ENCODE measurements at places on chromosomes 4 and X.

DNA sequence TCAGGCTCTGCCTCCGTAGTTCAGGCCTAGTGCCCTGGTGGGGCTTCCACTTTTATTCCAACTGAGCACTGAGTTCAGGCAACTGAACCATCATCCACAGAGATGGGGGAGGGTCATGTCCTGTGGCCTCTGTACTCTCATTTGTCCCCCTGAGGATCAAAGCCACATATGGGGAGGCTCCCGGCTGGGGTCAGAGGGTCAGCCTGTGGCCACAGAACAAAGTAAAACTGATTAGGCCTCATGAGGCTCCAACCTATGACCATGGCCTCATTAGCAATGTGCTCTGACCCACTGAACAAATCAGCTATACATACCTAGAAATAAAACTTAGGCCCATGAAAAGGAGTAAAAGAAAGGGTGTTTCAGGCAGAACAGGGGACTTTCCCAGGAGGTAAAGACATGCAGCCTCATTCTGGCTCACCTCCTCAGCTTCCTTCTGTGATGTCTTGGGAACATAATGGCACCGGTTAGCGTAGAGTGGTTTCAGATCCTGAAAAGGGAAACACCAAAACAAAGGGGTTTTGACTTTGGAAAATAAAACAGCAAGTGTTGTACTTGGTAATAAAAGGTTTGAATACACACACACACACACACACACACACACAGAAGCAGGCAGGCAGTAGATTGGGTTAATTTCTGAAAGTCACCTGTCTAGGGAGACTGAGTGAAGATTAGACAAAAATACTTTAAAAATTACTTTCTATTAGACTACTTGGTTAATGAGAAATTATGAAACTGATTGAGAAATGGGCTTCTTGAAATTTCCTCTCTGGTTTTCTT, 24.3 kb downstream of the TMEM255A start:
- no peak for DNase-seq

GRCh38 chrX:153848325-153848724, 18.0 kb upstream of the PDZD4 start:
- no peak for DNase-seq

GRCh38 chr4:153485860-153486259, 19.7 kb downstream of the TMEM131L start:
- no peak for DNase-seq

- DNase-seq, result no peak
Observed at GRCh38 chrX:31092476-31092875, 20.6 kb upstream of the FTHL17 start.

DNA sequence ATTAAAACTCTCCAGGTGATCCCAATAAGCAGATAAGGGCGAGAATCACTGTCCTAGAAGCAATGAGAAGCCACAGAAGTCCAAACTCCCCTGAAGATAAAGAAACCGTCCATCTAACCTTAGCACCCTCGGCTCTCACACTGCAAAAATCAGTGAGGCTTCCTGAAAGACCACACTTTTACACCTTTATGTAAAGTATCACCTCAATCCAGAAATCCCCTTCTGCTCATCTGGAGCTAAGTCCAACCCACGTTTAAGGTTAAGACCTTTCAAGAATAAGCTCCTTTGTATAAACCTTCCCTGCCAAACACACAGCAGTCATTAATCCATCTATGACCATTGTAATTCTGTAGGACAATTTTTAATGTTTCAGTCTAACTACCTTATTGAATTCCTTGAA, 41.7 kb downstream of the LIN54 start:
- no peak for DNase-seq

DNA sequence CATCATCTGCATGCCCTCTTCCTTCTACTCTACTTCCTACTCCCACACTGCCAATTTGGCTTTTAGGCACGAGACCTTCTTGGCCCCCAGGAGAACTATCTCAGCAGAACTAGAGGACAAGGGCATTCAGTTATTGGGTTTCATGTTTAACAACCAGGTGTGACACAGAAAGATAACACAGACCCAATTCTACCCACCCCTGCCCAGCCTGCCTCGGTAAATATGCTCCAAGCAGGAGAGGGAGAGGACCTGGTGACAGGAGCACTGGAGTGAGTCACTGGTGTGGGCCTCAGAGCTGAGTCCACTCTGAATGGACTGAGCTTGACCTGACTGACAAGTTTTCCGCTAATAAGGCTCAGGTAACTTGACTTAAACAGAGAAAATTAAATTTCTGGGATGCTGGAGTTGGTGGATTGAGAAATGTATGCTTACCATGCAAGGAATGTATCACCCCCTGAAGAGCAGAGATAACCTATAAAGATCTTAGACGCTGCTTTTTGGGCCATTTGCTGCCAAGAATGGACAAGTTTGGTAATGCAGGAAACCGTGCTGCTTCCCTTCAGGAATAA, 52.5 kb downstream of the CASP3 start:
- no peak for DNase-seq

- peak; percentile 13 for DNase-seq
Observed at GRCh38 chr4:74675673-74676279, 118.5 kb downstream of the BTC start.

GRCh38 chr4:14524276-14524675, 478.0 kb upstream of the CPEB2 start:
- DNase-seq, result no peak

GRCh38 chr4:126547352-126547751, 1085.4 kb upstream of the INTU start:
- no peak for DNase-seq

DNA sequence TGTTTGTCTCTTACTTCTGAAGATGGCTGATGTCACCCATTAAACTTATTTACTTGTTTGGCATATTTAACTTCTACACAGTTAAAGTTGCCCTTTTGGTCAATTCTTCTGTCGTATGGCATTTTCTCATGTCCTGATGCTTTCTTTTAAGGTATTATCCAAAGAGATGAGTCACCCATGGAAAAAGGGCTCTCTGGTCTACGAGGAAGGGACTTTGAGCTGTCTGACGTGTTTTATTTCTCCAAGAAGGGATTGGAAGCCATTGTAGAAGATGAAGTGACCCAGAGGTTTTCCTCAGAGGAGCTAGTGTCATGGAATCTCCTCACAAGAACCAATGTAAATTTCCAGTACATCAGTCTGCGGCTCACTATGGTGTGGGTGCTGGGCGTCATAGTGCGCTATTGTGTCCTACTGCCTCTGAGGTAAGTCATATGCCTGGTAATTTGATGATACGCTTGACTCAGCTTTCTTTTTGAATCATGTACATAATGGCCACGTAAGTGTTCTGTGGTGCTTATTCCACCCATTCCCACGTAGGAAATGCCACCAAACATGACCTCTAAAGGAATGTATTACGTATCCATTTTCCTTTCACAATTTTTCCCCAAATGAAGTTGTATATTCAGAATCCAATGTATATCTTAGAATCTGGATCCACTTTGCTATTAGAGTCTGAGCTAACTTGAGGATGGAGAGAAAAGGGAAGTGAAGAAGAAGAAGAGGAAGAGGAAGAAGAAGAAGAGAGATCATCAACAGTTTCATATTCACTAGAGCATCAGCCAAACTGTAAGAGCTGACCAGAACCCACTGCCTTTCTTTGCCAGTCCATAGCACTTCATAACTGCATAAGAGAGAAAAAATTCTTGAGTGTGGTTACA, 45.7 kb downstream of the GPAT3 start:
- no peak for DNase-seq

DNA sequence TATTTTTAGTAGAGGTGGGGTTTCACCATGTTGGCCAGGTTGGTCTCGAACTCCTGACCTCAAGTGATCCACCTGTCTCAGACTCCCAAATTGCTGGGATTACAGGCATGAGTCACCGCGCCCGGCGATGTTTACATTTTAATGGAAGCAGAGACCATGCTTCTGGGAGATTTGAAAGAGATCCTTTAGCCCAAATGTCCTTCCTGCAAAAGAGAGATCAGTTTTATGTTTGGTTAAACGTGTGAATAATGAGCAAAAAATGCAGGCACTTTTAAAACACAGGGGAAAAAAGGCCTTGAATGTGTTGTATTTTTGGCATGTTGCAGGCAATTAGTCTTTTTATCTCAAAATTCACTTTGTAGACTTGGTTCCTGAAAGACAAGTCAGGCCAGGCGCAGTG, 95.8 kb upstream of the ELOVL6 start:
- no peak for DNase-seq

DNA sequence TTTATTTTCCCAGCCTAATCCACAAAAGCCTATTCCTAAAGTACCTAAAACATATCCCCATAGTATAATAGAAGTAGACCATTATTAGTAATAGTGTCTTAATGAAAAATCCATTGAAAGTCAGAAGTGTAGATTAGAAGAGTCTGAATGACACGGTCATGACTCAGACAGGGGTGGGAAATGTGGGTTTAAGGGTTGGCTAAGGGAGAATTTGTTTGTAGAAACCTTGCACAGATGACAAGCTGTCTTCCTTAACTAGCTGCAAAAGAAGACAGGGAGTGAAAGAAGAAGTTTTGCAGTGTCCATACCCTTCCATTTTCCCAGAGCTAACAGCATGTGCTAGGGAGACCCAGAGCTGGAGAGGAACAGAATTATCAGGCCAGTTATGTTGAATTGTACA, 242.7 kb upstream of the ETNPPL start:
- no peak for DNase-seq

DNA sequence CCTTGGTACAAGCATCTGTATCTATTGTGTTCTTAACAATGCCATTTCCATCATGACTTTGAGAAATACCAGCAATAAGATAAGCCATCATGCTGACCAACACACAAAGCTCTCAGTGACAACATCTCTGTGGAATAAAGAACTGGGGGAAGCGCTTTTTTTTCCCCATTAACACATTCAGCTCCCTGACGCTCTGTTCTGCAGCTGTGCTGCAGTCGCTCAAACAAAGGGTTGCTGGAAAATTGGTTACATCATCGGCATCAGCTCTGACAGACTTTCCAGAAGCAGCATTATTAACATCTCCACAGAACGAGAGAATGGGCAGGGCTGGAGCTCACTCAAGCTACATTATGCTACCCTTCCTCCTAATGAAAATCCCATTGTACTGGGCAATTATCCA, 39.9 kb downstream of the DCX start:
- no peak for DNase-seq

DNA sequence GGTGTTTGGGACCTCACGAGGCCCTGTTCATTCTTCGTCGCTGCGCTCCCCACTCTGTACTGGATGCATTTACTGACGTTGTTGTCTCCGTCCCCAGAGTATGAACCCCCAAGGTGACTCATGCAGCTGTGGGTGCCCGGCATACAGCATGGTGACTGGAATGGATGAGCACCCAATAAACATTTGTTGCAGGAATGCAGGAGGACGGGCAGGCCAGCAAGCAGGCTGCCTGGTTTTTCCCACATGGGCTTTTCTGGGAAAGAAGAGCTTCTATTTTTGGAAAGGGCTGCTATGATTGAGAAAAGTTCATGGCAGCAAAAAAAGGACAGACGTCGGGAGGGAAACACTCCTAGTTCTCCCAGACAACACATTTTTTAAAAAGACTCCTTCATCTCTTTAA, 893 bp upstream of the SOD3 start:
- DNase-seq, result no peak

GRCh38 chr4:142473960-142474338, 372.2 kb downstream of the INPP4B start:
- DNase-seq, result no peak

DNA sequence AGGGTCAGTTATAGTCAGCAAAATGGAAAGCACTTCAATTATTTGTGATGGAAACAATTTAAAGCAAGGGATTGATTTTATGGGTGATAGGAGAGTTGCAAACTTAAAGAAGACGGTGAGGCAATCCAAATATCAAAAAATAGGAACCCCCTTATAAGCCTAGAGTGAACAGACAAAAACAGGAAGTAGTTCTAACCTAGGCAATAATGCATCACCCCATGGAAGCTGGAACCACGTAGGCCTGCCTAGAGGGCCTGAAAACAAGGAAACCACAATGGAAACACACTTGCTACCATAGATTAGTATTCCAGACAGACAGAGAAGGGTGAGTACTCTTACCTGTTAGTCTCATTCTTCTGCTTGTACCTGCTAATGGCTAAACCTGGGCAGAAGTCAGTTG, 13.5 kb upstream of the GK2 start:
- DNase-seq, result no peak

DNA sequence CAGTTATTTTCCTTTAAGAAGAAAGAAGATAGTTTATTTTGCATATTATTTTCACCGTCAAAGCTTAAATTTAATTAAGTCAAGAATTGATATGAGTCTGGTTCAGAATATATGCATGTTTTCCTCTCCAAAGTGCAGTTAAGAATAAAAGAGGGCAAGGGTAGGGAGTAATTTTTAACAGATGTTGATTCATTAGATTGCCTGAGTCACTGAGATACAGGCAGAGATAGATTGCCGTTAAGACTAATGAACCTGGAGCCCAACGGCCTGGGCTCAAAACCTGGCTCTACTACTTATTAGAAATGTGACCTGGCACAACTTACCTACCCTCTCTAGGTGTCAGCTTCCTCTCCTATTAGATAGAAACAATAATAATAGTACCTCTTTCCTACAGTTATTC, 1037.4 kb upstream of the PABPC4L start:
- no peak for DNase-seq

DNA sequence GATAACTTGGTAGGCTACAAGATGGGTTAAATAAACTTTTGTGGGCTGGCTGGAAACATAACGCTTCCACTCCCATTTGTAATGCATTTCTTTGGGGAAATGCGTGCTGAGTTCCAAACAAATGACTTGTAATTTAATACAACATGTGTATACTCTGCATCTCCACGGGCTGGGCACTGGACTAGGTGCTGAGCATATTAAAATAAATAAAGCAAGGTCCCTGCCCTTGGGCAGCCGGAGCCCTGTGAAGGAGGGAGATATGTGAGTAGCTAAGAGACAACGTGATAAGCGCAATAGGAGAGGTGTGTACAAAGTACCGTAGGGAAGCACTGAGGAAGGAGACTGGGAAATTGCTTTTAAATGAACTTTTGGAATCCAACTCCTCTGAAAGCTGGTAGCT, 147.2 kb upstream of the RBPJ start:
- DNase-seq, result no peak

GRCh38 chr4:12472087-12472486, 1012.1 kb downstream of the RAB28 start:
- no peak for DNase-seq

DNA sequence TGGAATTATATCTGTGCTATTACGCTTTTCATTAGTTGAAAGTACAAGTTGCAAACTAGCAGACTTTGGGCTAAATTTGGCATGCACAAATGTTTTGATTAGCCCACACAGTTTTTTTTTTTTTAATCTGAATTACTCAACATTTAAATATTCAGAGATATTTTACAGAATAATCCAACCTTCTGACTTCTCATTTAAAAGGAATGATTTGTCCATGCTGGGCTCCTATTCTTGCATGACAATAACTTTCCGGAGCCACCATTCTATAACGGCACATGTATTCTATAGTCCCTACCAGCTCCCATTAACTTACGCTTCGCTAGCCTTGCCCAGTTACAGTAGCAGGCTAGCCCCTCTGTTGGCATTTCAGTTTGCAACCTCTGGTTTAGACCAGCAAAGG, 219.3 kb upstream of the FTHL17 start:
- DNase-seq, result no peak

DNA sequence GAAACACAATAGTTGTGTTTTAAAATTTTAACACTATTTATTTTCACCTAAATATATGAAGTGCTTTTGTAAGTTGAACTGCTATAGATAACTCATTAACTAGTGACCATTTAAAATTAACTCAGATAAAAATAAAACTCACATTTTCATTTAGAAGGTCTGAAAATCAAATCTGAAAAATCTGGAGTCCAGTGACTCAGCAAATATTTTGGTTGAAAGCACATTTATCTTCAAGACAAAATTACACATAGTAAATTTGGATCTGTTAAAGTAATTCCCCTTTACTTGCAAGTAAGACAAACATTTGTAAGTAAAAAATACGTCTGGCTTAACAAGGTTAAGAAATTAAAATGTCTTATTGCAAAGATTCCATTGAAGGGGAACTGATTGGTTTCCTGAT, 589.1 kb downstream of the TRIML1 start:
- DNase-seq, result no peak

Measured in right lung (tissue), 10 donors.